ENCODE measurements at places on chromosomes 5 and 9.

DNA sequence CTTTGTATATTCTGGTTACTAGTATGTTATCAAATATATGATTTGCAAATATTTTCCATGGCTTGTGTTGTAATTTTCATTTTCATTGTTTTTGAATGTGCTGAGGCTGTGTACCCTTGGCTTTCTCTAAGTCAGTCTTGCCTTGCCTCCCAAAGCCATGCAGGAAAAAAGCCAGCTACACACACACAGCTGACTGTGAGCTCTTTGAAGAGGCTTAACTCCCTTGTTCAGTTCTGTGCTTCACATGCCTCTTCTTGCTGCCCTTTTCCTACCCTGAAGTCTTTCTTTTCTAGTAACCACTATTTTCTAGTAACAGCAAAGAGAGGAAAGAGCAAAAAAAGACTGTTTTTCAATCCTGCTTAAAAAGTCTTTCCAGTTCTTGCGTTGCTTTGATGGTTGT lies 53.9 kb downstream of the KCNN2 start:
- no peak for DNase-seq

DNA sequence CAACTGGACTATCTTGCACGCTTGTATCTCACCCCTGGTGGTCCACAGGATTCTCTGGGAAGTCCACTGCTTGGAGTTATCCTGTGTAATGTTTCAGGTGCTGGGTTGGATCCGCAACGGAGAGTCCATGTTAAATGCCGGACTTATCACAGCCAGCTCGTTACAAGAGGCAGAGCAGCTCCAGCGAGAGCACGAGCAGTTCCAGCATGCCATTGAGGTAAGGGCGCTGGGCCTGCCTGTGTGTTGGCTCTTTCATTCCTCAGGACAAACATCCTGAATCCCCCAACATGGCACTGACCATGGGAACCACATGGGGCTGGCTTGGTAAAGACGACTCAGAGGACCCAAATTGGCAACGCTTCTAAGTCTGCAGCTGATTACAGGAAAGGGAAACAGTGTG lies 214.8 kb upstream of the OTULINL start:
- no peak for DNase-seq

DNA sequence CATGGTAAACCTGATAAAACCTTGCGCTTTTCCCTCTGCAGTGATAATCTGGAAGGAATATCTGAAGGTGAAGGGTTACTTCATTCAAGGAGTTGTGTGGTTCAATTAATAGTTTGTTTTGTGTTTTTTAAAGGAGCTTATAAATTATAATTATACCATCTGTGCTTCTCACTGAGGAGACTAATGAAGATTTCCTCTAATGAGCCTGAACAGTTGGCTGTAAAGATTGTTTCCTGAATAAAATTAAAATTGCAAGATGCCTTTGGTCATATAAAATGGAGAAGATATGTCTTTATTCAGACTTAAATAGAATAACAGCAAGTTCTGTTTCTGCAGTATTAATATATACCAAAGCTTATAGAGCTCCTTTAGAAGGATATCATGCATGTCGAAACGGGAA lies 59.9 kb downstream of the GAPVD1 start:
- no peak for DNase-seq

- no peak for DNase-seq
Measured at GRCh38 chr5:158406884-158407823, 548.2 kb upstream of the CLINT1 start.

DNA sequence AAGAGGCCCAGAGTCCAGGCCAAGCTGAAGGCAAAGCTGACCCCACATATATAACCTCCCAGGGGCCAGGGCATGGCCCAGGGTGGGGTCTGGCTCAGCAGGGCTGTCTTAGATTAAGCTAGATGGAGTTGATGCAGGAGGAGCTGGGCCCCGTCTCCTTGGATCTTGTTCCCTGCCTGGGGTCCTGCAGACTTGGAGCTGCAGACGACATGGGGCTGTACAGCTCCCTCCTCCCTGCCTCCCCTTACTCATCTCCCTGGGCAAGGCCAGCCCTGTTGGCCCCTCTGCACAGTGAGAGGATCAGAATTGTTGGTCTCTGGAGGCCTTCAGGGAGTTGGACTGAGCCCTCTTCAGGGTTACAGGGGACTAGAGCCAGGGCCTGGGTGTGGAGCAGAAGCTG lies 134.9 kb downstream of the RGS3 start:
- no peak for DNase-seq

DNA sequence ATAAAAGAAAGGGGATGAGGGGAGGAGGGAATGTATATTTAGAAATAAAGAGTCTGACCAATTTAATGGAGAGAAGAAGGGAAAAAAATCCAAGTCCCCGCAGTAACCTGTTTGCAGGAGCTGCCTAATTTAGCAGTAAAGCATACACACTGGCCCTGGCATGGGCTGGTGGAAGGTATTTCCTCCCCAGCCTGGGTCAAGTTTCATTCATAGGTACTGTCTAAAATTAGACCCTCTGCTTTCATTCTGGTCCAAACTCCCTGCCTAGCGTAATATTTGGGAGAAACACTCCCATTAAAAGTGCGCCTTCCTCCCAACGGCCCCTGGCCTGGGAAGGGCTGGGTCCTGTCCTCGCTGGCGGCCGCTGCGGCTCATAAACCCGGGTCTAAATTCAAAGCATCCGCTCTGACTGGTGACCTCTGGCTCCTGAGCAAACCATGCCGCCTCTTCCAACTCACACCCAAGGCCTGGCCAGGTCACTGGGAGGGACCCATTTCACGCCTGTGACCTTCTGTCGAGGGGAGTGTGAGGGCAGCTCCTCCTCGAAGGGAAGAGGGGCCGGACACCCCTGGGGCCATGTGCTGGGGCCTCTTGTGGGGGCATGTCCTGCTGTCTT lies 123.2 kb downstream of the FGF18 start:
- no peak for DNase-seq

- no peak for DNase-seq
Measured at GRCh38 chr5:143080407-143080806, 310.2 kb downstream of the ARHGAP26 start.

DNA sequence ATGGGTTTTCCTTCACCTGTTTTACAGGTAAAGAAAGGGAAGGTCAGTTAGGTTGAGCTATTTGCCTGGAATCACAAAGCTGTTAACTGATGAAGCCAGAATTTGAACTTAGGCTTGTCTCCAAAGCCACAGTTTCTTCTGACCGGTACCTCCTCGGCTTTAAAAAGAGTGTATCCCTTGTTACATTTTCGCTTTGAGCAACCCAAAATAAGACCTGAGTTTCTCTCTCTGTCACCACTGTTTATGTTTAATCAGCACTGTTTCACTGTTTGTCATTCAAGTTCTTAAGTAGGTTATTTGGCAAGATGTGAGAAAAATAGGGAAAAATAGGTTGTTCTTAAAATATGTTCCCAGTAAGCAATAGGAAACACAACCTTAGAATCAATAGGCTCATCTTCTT lies 84.6 kb downstream of the VCAN start:
- no peak for DNase-seq

DNA sequence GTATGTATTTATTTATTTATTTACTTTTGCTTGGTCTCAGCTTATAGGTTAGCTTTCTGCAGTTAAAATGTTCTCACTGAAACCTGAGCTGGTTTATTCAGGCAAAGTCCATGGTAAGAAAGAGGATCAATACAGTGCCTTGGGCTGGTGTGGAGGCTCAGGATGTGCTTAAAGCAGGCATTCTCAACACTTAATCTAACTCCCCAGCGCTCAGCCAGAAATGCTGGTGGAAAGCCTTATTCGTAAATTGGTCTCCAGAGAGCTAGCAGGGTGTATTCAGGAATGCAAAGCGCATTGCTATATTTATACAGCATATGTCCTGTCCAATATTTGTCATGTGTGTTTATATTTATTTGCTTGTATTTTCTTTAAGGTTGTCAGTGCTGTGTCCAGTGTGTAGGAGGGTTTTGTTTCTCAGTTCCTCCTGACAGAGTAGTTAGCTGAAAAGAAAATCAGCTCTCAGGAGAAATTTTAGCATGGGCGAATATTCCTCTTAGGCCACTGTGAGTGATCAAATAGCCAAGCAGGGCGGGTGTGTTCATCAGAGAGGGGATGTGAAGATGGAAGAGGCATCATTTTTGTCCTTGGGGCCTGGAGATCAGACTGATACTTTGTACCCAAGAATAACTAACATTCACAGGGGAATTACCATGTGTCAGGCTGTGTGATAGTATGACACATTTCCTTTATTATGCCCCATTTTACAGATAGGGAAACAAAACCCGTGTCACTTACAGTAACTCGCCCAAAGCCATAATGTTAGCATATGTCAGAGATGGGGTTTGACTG lies 65.8 kb downstream of the DOCK2 start:
- no peak for DNase-seq

- no peak for DNase-seq
Measured at GRCh38 chr9:22169243-22169642, 160.1 kb upstream of the CDKN2B start.

DNA sequence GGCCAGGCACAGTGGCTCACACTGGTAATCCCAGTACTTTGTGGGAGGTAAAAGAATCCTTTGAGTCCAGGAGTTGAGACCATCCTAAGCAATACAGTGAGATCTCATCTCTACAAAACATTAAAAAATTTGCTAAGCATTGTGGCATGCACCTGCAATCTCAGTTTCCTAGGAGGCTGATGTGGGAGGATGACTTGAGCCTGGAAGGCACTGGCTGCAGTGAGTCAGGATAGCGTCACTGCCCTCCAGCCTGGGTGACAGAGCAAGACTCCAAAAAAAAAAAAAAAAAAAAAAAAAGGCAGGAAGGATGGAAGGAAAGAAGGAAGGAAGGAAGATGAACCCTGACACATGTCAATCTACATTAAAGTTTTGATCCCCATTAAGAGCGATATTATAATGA lies 1452.2 kb upstream of the ACO1 start:
- no peak for DNase-seq

GRCh38 chr5:124998520-124998919 lies 252.1 kb upstream of the ZNF608 start:
- no peak for DNase-seq

GRCh38 chr9:81787747-81788632 lies 98.6 kb upstream of the TLE1 start:
- DNase-seq = no peak

DNA sequence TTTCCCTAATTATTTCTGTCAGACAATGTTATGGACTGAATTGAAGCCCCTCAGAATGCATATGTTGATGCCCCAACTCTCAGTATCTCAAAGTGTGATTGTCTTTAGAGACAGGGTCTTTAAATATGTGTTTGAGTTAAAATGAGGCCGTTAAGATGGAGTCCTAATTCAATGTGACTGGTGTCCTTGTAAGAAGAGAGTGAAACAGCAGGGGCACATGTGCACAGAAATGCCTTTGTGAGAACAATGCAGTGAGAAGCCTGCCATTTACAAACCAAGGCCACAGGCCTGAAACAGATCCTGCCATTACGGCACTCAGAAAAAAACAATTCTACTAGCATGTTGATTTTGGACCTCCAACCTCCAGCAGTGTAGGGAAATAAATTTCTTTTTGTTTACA lies 483.0 kb upstream of the DMAC1 start:
- DNase-seq = no peak

DNA sequence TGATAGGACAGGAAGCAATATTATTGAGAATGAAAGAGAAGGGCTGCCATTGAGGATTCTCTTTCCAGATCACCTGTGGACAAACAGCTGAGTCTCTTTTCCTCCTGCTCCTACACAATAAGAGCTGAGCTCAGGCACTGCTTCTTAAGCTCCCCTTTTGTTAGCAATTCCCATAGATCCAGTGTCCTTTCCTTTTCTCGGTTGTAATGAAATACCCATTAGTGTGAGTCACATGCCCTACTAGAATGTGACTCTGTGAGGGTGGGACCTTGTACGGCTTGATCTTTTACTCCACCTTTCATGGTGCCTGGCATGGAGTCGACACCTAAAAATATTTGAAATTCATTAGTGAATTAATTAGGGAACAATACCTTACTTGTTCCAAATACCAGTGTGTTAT lies 269.2 kb downstream of the NR3C1 start:
- DNase-seq = no peak

DNA sequence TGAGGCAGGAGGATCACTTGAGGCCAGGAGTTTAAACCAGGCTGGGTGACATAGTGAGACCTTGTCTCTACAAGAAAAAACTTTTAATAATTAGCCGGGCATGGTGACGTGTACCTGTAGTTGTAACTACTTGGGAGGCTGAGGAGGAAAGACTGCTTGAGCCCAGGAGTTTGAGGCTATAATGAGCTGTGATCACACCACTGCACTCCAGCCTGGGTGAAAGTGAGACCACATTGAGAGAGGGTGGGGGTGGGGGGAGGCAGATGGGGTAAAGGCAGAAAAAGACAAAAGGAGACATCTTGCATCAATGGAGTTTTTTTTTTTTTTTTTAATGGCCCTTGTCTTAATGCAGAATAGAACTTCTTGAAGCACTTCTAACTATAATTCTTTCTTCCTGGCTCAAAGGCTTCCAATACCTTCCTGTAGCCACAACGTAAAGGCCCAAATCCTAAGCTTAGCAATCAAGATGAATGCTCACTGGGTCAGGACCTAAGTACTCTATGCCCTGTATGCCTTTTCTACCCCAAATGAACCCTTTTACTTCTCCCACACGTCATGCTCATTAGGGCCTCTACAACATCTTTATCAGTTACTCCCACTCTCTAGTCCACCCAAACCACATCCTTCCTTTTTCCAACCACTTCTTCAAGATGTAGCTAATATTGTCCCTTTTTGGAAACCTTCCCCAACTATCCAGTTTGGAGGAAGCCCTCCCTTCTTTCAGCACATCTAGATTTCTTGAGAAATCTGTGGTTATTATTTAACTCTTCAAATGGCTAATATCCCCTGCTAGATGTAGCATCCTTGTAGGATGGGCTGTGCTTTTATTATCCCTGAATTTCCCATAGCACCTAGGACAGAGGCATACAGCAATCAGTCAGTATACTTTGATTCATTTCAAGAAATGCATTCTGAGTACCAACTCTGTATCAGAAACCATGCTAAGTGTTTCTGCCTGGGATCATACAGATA lies 40.8 kb downstream of the CSF2 start:
- DNase-seq = peak; percentile 80

GRCh38 chr5:18380729-18381362 lies 746.6 kb downstream of the TAF11L14 start:
- DNase-seq = no peak

DNA sequence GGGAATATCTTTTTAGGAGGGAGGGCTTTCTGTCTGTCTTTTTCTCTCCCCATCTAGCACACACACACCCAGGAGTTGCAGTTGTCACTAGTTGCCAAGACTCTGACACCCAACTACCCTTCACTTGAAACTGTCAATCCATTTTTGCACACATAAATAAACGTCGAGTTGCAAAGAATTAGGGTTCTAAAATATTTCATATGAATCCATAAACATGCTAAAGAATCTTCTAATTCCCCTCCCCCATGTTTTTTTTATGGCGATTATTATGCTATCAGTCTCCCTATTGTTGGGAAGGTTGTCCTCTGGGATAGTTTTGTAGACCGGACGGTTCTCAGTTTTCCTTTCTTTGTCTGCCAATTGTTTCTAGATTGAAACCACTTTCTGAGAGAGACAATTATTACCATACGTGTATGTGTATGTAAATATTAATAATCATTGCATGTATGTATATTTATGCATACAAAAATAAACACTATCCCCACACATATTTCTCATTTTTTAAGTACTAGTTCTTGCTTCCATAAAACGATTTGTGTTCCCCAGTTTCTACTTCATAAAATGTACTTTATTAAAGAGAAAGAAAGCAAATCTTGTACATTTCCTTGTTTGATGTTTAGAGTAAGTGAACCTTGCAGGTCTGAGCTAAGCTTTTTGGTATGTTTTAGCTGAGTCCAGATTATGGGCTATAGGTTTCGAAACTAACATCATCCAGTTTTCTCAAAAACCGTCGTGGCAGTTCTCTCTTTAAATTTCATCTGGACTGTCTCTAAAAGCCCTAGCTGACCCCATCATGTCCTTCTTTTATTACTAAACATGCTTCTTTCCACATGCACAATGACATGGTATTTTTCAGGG lies 165.0 kb upstream of the MPDZ start:
- no peak for DNase-seq
